IMR-90 (cell line): ENCODE measurements at places on chromosomes 2 and 18. TPM values are rescaled to one million over a fixed set of nuclear protein-coding genes. Genes with fewer than 3 reads are reported as not detected.
A peak's percentile ranks its signal among the peaks of the same experiment; 100 is the strongest.

Gene PROC
- 0.07 TPM in 1 of 2 replicates, not detected in the other for polyA plus RNA-seq

GRCh38 chr2:46917628-46918027, 2.0 kb upstream of the MCFD2 start:
- no peak for DNase-seq

Gene DPP10
- polyA plus RNA-seq: not detected in 2 replicates

GRCh38 chr2:226760412-226761194, 39.0 kb downstream of the IRS1 start:
- DNase-seq: peak; percentile 94

Gene XDH
- 0.46 and 0.80 TPM in 2 replicates for polyA plus RNA-seq

DNA sequence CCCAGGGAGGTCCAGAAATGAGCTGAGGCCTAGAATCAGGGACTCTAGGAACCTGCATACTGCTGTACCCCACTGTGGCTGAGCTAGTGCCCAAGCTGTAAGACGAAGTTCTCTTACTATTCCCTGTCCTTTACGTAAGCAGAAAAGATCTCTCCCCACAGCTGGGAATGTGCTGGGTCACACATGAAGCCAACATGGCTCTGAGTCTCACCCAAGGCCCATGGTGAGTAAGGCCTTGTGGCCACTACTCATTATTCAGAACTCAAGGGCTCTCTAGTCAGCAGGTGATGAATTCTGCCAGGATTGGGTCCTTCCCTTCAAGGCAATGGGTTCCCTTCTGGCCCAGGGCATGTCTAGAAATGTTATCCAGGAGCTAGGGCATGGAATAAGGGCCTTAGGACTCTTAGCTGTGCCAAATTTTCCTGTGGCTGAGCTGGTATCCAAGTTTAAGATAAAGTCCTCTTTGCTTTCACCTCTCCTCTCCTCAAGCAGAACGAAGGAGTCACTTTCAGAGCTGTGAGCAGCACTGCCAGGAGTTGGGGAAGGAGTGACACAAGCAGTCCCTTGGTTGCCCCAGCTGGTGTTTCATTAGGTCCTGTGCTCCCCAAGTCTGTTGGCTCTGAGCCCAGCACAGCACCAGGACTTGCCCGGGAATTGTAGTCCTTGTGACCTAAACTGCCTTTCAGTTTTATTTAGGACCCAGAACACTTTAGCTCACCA, 707.6 kb downstream of the SLC4A3 start:
- DNase-seq: no peak

- DNase-seq: no peak
Observed at GRCh38 chr18:75441896-75442295, 14.4 kb upstream of the SMIM21 start.

- peak; percentile 98 for DNase-seq
Observed at GRCh38 chr2:23411752-23412431, 26.9 kb downstream of the KLHL29 start.

DNA sequence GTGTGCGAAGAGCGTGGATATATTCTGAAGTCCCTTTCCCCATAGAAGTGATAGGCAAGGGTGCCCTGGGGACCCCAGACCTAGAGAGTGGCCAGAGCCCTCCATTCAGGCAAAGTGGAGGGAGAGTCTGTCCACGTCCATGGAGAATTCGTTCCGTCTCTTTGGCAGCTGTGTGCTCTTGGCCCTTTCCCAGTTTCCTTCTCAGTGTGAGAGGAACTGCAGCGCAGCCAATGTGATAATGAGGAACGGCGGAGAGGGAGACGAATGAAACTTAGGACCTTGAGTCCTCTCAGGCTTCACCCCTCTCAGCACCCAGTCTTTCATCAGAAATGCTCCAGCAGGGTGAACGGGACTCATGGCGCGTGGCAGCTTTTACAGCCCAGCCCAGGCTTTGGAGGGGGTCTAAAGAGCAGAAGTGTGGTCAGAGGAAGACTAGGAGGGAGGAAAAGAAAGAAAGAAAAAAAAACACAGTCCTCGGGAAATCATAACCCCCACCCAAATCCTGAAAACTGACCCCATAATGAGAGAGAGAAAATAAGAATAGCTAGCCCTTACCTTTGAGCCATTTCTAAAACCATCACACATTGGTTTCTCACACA, 95.0 kb upstream of the RIOK3 start:
- DNase-seq: no peak

DNA sequence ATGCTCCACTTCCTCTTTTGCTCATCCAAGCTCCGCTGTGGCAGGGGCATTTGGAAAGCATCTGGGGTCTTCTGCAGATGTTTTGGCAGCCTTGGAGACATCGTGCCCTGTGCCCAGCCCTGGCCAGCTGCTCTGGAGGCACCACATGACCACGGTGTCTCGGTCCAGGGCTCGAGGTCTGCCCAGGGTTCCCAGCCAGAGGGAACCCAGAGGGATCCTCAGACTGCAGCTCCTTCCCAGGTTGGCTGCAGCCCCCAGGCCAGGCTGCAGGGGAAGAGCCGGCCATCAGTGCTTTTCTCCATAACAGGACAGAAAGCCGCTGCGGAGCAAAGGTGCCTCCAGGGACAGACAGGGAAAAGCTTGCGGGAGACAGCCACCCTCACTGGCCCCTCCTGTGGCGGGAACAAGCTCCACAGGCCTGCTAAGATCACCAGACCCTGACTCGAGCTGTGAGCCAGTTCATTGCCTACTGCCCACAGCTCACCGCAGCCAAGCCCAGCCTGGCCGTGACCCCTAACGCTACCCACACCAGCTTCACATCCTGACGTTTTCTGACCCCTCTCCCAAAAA, 74.7 kb downstream of the SMAD7 start:
- DNase-seq: no peak
